Tibial artery (tissue), 4 donors: ENCODE measurements at places on chromosomes 7 and 10.

DNA sequence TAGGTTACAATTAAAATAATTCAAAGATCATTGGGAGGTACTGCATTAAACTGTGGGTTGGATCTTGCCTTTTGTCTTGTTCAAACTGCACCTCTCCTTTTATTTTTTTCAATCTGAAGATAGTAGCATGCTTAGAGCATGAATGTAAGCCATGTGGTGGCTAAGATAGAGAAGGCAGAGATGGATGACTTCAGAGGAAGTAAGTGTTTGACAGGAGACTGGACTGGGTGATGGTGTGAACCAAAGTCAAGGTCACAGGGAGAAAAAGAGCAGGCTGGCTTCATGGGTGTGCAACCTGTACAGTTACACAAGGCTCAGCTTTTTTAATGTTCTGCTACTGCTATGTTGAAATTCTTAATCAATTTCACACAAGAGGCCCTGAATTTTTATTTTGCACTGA lies 85.6 kb downstream of the ZEB1 start:
- H3K36me3 ChIP-seq, result no peaks in the 10 kb centered on the region
- no peak overlapping the region for H3K27ac ChIP-seq
- H3K4me3 ChIP-seq, result no peak overlapping the region

- no peak overlapping the region for H3K27ac ChIP-seq
- H3K36me3 ChIP-seq, result peaks cover 74% of the 10 kb centered on the region
- H3K4me3 ChIP-seq, result no peak overlapping the region
These were observed 14.4 kb downstream of the NAMPT start for GRCh38 chr7:106270122-106270977.

DNA sequence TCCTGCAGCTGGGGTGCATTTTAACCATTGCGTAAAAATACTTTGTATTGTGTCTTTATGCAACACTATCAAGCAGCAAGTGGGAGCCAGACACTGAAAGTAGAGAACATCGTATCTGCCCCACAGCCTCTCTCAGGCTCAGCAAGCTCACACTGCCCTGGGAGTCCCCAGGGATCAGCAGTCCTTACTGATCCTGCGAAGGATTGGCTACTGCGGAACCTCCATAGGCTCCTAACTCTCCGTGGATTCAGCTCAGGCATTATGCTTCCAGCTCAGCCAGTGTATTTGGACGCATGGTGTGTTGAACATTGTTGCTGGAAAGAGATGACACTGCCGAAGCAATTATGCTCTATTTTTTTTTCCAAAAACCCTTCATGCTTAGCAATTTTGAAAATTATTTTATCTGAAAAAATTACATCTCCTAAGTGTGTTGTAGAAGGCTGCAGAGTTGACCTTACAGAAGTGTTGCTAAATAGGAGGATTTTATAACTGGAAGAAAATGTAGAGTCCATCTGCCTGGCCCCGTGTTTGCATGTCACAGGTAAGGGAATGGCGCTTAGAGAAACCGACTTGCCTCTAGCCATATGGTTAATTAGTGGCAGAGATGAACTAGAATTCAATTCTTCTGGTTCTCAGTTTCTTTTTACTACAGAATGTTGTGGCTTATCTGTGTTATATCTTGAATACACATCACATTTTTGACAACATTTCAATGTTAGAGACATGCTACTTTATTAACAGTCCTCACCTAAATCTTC lies 276.4 kb upstream of the COBL start:
- H3K4me1 ChIP-seq, result no peaks in the 10 kb centered on the region
- H3K36me3 ChIP-seq, result no peaks in the 10 kb centered on the region
- H3K27me3 ChIP-seq, result no peaks in the 10 kb centered on the region

- no peak overlapping the region for H3K4me3 ChIP-seq
- no peaks in the 10 kb centered on the region for H3K36me3 ChIP-seq
- DNase-seq, result no peak
- no peak overlapping the region for H3K27ac ChIP-seq
These were observed 5.0 kb upstream of the GOLGA7B start for GRCh38 chr10:97844678-97845077.

GRCh38 chr10:32004161-32004591 lies 52.0 kb downstream of the KIF5B start:
- no peak overlapping the region for H3K4me3 ChIP-seq
- H3K27me3 ChIP-seq, result no peaks in the 10 kb centered on the region
- H3K27ac ChIP-seq, result no peak overlapping the region
- DNase-seq, result no peak
- H3K36me3 ChIP-seq, result peaks cover 3% of the 10 kb centered on the region
- peaks cover 7% of the 10 kb centered on the region for H3K4me1 ChIP-seq

DNA sequence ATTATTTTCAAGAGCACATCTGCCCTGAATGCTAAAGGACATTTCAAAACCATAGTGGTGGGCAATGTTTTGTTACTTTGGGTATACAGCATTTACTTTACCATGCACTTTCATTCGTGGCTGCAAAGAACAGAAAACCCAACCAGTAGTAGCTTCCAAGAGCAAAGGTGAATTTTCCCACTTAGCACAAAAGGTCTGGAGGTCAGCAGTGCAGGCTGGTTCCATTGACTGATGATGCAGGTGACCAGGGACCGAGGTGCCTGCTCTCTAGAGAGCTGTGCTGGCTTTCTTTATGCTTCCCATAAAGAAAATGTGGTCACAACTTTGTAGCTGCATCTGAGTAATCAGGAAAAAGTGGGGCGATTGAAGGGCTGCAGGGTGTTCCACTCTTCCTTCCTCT lies 240.0 kb downstream of the BICC1 start:
- no peaks in the 10 kb centered on the region for H3K27me3 ChIP-seq
- H3K27ac ChIP-seq, result no peak overlapping the region
- no peaks in the 10 kb centered on the region for H3K36me3 ChIP-seq
- no peak overlapping the region for H3K4me3 ChIP-seq
- DNase-seq, result no peak

GRCh38 chr10:7040681-7041080 lies 370.2 kb downstream of the SFMBT2 start:
- DNase-seq, result no peak
- no peaks in the 10 kb centered on the region for H3K36me3 ChIP-seq
- H3K27ac ChIP-seq, result no peak overlapping the region
- H3K27me3 ChIP-seq, result no peaks in the 10 kb centered on the region

DNA sequence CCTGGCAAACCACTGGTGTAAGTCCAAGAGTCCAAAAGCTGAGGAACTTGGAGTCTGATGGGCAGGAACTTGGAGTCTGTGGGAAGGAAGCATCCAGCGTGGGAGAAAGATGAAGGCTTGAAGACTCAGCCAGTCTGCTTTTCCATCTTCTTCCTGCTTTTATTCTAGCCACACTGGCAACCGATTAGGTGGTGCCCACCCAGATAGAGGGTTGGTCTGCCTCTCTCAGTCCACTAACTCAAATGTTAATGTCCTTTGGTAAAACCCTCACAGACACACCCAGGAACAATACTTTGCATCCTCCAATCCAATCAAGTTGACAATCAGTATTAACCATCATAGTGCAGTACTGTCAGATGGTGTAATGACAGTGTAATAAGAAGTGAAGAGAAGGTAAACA lies 119.2 kb downstream of the EPC1 start:
- H3K4me1 ChIP-seq, result no peaks in the 10 kb centered on the region
- DNase-seq, result no peak
- H3K36me3 ChIP-seq, result no peaks in the 10 kb centered on the region
- no peak overlapping the region for H3K4me3 ChIP-seq
- H3K27me3 ChIP-seq, result no peaks in the 10 kb centered on the region
- no peak overlapping the region for H3K27ac ChIP-seq

GRCh38 chr10:68212721-68213352 lies 19.1 kb downstream of the ATOH7 start:
- H3K4me3 ChIP-seq, result no peak overlapping the region
- no peaks in the 10 kb centered on the region for H3K4me1 ChIP-seq
- H3K27ac ChIP-seq, result no peak overlapping the region
- DNase-seq, result no peak
